ENCODE measurements at places on chromosomes 5 and 9. TPM values are rescaled to one million over a fixed set of nuclear protein-coding genes. Genes with fewer than 3 reads are reported as not detected.

PCDHGB3 gene
- total RNA-seq: 0.41 TPM

ANKRD34B gene
- total RNA-seq: not detected

STOM gene
- not detected for total RNA-seq

SPINK13 gene
- total RNA-seq: not detected

FOXD4 gene
- total RNA-seq: 0.73 TPM

UBLCP1 gene
- total RNA-seq: 3.7 TPM

UBE2B gene
- 42.0 TPM for total RNA-seq

TMEM171 gene
- total RNA-seq: not detected

SPINK4 gene
- 1.3 TPM for total RNA-seq

TMEFF1 gene
- not detected for total RNA-seq

DNA sequence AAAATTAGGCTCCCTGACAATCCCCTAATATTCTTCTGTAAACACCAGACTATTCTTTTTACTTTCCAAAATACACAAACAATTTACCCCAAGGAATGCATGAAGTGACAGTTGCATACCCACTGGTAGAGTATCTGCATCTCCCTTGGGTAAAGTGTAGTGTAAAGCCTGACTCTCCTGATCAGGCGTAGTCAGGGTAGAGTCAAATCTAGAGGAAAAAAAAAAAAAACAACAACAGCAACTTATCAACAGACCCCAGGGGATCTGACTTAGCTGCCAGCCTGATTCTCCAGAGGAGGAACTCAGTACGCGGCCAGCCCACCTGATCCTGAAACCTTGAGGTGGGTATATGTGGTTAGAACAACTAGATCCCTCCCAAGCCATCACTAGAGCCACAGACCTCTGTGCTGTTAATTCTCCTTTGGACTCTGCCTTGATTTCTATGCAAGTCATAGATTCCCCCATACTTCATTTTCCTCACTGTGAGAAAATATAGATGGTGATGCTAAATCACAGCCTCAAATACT, 61.0 kb downstream of the ZNF608 start:
- no peak for DNase-seq

DNA sequence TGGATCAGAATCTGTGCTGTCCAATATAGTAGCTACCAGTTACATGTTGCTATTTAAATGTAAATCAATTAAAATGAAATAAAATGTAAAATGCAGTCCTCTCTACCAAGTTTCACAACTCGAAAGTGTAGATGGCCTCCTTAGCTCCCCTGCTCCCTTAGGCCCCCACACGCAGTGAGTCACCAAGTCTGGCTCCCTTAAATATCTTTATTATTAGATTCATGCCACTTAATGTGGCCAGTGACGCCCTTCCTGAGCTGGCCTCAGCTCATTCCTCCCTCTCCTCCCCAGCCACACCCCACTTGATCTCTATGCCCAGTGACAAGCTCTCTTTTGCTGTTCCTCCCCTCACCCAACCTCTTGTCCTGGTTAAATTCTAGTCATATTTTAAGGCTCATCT, 88.4 kb upstream of the DNAH5 start:
- DNase-seq: no peak

DNA sequence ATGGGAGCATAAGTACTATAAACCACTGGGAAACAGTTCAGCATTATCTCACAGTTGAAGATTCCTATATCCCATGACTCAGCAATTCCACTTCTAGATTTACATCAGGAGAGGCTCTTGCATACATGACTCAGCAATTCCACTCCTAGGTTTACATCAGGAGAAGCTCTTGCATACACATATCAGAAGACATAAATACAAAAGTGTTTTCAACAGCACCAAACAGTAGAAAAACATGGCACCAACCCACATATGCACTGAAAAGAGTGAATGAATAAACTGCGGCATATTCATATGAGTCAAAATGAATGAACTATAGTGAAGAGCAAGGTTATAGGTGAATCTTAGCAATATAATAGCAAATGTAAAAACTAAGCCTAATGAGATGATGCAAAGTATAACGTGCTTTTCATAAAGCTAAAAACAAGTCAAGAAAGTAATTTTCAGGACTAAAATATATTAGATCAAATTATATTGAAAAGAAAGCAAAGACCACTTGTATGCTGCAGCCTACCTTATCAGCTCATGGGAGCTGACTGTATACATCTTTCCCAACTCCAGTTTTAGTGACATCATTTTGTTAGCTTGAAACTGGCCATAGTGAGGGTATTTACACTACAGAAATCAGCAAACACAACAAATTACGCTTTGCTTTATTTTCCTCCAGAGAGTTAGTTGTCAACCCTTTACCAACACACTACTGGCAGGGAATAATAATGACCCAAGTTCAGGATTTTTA, 95.8 kb downstream of the ANKRD18B start:
- peak; percentile 28 for DNase-seq

DNA sequence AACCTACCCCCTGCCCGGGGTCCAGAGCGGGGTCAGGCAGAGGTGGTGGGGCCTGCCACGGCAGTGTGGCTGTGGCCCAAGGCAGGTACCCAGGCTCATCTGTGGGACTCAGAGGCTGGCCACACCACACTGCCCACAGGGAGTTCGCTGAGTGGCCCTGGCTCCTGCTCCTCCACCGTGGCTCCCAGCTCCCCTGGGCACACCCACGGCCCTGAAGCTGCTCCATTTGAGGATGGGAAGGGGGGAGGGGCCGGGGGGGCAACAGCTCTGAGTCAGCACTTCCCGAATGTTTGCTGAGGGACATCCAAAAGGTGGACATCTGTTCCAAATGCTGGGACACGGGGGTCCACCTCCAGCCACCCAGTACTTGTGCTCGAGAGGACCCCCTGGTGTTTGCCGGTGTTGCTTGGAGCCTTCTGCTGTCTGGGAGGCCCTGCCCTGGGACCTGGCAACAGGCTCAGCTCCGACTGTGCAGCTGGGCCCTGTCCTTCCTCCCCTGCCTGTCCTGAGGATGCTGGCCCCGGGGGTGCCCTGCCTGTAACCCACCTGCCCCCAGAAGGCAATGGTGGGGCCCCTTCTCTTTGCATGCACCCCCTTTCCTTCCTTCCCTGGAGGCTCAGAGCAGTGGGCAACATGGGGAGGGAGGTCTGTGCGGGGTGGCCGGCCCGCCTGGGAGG, 2.5 kb upstream of the NRARP start:
- no peak for DNase-seq

GRCh38 chr9:133558191-133559126, 24.0 kb downstream of the ADAMTSL2 start:
- DNase-seq: no peak

DNA sequence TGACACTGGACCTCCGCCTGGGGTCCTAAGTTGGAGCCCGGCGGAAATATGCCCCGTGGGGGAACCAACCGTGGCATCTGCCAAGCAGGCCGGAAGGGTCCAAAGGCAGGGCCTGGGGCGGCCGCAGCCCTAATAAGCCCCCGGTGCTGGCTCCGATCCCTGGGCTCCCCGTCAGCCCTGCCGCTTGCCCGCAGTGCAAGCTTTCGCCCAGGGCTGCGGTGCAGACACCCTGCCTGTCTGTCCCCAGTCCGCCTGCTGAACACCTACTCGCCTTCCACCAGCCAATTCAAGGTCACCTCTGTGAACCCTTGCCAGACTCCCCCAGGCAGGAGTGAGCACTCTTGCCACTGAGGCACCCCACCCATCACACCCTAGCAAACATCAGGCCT, 502 bp upstream of the PTGR1 start:
- DNase-seq: no peak

- peak; percentile 30 for DNase-seq
These were observed 960 bp upstream of the IFNB1 start for GRCh38 chr9:21078702-21079101.

- DNase-seq: no peak
These were observed 50.2 kb upstream of the ASTN2 start for GRCh38 chr9:117464941-117465616.

GRCh38 chr5:124262470-124262869, 484.0 kb downstream of the ZNF608 start:
- DNase-seq: no peak

- DNase-seq: peak; percentile 77
These were observed 106.6 kb upstream of the PITX1 start for GRCh38 chr5:135140446-135141204.

GRCh38 chr5:20572614-20573013, 584.6 kb upstream of the CDH18 start:
- DNase-seq: peak; percentile 23

GRCh38 chr9:127905004-127905728, 5.8 kb upstream of the ST6GALNAC6 start:
- DNase-seq: no peak

DNA sequence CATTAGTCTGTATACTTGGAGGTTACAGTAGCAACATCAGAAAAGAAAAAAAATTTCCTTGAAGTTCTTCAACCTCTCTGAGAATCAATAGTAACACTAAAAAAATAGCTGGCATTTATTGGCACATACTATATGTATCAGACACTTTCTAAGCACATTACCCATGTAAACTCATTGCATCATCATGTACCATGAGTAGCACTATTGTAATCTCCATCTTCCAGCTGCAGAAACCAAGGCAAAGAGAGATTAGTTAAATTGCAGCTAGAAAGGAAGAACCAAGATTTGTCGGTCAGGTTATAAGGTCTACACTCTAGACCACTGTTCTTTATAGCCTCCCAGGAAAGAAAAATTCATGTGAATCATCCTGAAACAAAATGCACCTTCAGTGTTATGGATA, 31.4 kb upstream of the RAB3C start:
- DNase-seq: no peak

DNA sequence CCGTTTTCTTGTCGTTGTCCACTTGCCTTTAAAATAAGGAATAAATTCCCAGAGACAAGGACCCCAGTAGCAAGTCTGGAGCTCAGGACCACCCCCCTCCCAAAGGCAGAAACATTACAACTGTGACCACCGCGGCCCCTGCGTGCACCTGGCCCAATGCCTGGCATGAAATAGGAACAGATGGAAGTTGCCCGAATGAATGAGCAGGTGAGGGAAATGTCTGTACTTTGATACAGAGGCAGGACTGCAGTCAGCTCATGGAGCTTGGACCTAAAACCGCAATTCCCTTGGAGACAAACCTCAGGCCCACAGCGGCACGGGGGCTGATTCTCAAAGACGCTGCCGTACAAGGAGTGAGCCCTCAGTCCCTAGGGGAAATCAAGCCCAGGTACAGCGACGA, 55.3 kb upstream of the SARDH start:
- DNase-seq: no peak

DNA sequence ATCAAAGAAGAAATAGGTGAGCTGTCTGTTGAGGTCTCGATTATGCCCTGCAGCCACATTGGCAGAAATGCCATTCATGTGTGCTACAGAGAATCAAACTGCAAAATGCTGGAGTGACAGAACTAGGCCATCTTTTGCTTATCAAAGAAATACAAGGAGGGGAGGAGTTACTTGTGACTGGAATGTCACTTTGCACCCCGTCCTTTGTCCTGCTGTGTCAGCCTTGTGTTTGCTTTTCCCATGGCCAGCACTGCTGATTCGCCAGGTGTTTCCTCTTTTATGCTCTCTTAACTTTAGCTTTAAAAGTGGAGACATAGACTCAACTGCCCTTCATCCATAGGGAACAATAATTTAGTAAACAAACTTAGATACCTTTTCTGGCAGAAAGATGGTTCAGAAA, 54.3 kb downstream of the SLC46A2 start:
- DNase-seq: peak; percentile 32

GRCh38 chr9:98176391-98177259, 15.8 kb downstream of the CORO2A start:
- DNase-seq: no peak

DNA sequence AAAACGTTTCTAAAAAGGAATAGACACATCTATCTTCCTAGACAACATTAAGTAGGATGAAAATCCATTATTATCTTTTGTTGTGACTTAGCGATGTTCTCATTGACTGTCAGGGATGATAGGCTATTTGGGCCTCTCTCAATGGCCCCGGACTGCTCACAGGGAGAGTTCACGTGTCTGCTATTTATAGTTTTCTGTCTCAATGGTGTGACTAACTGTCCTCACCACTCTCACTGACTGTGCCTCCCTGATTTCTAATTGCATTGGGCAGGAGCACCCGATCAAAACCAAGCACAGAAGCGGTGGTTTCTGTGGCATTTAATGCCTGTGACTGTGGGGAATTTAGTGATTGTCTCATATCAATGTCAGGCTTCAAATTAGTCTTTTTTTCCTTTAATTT, 286.7 kb upstream of the KLF9 start:
- DNase-seq: no peak

DNA sequence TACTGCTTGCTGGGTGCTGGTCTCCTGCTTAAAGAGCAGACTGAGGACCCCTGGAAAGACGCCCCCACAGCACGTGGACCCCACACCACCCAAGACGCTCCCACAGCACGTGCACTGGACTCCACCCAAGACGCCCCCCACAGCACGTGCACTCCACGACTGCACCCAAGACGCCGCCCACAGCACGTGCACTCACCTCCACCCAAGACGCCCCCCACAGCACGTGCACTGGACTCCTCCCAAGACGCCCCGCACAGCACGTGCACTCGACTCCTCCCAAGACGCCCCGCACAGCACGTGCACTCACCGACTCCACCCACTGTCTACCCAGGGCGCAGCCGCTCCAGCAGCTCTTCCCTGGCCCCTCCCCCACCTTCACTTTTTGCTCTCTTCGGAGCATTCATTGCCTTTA, 50.5 kb downstream of the EHMT1 start:
- no peak for DNase-seq

Measured in HT-29 (cell line).